ENCODE measurements at places on chromosomes 13 and 19. TPM values are rescaled to one million over a fixed set of nuclear protein-coding genes. Genes with fewer than 3 reads are reported as not detected.

- no peak for DNase-seq
Measured at GRCh38 chr19:39360599-39360998, 18.4 kb downstream of the SAMD4B start.

GRCh38 chr19:4781801-4782200, 9.7 kb upstream of the FEM1A start:
- DNase-seq: no peak

DNA sequence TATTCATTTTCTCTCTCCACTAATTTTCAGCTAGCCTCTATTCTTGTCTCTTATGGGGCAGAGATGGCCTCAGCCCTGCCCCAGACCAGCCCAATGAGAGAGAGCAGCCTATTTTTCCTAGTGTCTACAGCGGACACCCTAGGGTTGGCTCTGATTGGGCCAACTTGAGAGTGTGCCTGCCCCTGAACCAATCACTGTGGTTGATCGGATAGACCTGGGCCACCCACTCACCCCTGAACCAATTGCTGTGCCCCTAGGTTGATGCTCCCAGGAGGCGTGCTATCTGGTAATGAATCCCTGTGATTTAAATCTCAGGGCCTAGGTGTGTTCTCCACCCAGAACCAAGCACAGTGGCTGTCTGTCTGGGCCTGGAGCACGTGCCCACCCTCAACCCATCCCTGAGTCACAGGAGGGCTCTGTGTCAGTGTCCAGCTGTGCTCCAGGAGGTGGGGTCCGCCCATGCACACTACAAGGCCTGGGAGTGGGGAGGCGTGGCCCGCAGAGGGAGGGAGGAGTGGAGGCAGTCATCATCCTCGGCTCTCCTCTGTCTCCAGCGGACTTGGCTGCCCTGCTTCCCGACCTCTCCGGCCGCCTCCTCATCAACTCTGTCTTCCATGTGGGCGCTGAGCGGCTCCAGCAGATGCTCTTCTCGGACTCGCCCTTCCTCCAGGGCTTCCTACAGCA, 14.9 kb upstream of the SCN1B start:
- no peak for DNase-seq

GRCh38 chr13:94880463-94880862, 168.1 kb upstream of the SOX21 start:
- no peak for DNase-seq

DNA sequence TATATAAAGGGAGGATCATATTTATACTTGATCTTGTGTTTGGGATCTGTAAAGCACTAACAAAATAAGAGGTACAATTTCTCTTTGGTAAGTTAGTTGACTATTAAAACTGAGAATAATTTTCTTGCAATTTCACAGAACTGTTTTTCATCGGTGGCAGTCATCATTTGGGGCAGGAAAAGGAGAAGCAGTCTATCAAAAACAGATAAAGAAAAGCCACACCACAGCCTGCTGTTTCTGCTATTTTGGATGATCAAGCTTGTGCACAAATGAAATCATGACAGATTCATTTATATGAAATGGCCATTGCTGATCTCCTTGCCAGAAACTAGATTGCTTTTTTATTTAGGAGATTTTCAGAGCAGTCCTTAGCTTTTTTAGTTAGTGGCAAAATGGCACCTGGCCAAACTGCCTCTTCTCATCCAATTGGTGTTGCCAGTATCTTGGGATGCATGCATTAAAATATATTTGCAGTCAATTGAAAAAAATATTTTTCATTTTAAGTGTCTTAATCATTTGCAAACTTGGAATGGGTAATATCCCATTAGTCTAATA, 326.0 kb downstream of the HS6ST3 start:
- no peak for DNase-seq

Gene NANOS3
- not detected for total RNA-seq

DNA sequence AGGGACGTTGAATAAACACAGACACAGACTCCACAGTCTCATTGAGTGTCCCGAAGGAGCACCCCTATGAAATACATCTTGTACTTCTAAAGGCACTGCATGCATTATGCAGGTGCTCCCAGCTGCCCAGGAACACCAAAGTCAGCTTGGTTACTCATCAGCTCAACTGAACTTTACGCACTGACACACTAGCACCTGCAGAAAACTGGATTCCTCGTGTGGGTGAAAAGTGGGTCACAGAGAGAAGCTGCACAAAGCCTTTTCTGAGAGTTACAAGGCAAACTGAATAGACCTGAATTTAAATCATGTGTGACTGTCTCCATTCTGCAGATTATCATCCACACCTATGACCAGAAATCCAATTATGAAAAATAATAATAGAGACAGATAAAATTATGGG, 527.5 kb upstream of the NBEA start:
- DNase-seq: no peak

Gene TNFSF9
- not detected for total RNA-seq

- DNase-seq: no peak
Measured at GRCh38 chr19:13121551-13122274, 3.6 kb downstream of the NACC1 start.

Gene TMEM221
- total RNA-seq: not detected

Gene HCST
- not detected for total RNA-seq

DNA sequence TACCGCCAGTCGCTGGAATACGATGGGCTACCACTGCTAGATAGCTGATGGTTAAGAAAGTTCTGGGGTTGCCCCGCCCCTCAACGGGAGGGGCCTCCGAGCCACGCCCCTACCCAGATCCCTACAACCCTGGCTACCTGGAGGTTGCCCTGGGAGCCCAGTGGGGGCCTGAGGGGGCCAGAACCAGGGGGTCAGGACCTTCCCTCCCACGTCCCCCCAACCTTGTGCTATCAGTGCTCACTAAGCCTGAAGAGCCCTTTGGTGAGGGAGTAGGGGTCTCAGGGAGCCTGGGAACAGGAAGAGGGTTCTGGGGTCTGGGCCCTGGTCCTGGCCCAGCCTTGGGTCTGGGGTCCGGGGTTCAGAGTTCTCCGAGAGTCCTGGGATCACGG, 8.9 kb downstream of the OCEL1 start:
- no peak for DNase-seq

Gene IRF3
- total RNA-seq: 102 TPM

DNA sequence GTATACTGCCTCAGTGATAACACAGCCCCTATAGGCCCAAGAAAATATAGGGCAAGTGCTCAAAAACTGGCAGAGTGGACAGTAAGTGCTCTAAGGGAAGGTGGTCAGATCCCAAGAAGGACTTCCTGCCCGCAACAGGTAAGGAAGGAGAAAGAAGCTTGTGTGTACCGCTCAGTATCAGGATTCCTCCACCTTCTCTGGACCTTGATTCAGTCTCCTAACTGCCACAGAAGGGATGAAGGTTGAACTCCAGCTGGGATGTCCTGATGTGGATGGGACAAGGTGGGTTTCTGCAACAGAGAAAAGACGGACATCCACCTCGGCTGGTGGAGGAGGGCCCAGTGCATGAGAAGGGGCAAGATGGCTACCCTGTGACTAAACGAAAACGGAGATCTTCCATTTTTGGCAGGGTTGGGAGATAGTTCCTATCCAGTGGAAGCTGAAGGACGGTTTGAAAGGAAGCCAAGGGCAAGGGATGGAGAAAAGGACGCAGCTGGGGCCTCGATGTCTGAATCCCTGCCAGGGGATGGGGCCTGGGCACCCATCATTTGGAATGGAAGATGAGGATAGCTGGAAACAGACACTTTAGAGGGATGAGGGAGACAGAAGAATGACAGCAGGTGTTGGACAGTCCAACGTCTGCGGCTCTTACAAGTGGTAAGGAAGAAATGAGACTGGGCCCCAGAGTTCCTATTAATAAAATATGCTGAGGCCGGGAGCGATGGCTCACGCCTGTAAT, 1.3 kb upstream of the ATF5 start:
- no peak for DNase-seq

- DNase-seq: peak; percentile 69
Measured at GRCh38 chr19:50003810-50004419, 21.3 kb downstream of the VRK3 start.

GRCh38 chr13:66689628-66690027, 540.5 kb downstream of the PCDH9 start:
- peak; percentile 69 for DNase-seq

GRCh38 chr19:18897094-18898029, 1.4 kb upstream of the CERS1 start:
- DNase-seq: no peak

DNA sequence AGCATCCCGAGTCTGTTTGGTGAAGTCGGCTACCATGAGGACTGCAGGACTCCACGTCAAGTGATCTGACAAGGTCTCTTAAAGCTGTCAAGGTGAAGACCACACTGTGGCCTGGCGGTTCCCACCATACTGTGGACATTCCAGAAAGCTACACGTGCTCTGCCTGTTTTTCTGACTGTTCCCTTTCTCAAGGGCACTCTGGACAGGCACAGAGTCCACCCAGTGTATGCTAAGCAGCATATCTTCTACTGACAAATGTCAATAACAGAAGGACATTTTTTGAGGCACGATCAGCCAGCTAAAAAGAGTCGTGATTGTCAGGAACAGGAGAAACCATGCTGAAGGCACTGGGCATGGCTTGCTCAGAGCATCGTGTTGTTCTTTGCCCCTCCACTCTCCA, 12.8 kb upstream of the WASF3 start:
- no peak for DNase-seq

DNA sequence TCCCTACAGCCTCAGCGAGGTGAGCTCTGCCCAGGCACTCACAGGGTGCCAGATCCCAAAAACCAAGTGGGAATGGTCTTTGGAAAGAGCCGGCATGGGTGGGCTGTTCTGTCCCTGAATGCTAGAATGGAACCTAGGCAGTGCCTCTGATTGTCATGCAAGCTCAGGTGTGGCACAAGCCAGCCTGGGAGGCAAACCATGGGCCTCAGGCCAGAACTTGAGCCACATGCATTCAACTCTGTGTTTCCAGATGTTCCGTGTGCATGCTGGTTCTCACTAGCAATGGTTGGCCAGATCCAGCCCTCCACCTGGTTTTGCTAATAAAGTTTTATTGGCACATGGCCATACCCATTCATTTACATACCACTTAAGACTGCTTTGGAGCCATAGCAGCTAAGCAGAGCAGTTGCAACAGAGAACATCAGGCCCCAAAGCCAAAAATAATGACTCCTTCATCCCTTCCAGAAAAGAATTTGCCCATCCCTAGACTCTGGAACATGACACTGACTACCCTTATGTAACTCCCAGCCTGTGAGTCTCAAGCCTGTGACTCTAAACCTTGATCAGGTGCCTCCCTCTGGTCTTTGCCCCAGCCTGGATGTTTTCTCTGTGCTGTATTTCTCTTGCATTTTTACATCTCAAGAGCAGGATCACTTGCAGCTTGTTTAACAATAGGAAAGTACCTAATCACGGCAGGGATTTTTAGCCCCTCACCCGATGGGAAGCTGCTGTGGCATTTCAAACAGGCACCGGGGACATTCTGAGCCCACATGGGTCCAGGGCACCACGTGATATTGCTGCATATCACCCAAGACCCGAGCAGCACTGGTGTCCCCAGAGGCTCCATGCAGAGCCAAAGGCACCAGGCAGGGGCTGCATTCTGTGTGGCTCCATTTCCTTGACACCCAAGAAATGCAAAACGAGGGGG, 55.4 kb upstream of the USE1 start:
- no peak for DNase-seq

Data from umbilical cord (tissue), 2 donors.